Ureter (tissue), 1 donor: ENCODE measurements at places on chromosomes 1 and 21. TPM values are rescaled to one million over a fixed set of nuclear protein-coding genes. Genes with fewer than 3 reads are reported as not detected.

DNA sequence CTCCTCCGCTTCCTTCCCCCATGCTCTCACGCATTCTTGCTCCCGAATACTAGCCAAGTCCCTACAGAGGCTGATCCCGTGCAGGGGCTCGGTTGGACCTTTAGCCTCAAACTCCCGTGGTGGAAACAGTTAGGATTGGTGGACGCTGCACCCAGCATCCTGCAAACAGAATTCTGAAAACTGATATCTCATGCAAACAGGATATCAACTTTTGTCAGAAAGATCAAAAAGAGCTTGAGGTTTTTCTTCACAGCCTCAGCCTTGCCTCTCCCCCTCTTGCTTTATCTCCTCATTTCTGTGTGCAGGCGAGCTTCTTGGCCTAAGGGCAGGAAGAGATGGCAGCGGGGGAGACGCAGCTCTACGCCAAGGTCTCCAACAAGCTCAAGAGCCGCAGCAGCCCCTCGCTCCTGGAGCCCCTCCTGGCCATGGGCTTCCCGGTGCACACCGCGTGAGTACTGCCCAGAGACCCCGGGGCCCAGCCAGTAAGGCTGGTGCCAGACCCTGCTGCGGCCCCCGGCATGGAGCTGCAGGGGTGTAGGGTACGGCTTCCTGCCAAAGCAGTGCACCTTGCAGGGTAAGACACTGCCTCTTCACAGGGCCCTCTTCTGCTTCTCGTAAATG lies at the start of gene UBASH3A:
Gene UBASH3A, plus strand, starts transcription at position 292 of the 621 bp plus-strand sequence. Its CDS starts 44 bp downstream, at position 336.
- no peak for DNase-seq

DNA sequence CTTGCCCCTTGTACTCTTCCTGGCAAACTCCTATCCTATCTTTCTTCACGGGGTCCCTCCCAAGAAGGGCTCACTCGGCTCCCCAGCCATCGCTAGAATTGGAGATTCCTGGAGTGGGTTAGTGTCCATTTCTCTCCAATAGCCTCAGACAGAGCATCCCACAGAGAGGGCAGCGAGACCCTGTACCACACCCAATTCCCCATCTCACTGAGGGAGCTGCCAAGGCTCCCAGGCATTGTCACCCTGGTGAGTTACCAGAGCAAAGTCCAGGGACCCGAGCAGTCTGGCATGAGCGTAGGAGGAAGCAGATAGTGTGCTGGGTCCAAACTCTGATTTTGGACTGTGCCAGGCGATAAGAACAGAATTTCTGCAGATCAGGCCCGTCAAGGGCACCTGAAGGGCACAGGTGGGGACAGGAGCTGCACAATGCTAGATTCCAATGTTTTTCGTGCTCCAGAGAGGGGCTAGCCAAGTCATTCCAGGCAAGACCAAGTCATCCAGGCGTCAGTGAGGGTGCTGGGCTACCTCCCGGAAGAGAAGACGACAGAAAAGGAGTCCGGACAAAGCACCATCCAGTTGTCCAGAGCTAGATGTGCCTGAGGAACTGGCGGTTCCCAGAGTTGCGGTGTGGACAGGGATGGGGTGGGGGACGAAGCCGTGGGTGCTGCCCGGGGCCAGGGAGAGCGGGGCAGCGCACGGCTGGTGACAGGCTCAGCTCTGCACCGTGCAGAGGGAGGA lies 15.3 kb downstream of the AKR7A3 start:
- no peak for DNase-seq

- DNase-seq: no peak
These were observed 60.7 kb upstream of the FMN2 start for GRCh38 chr1:240031009-240031408.

GRCh38 chr21:16569679-16570078 lies 839.9 kb downstream of the USP25 start:
- no peak for DNase-seq

DNA sequence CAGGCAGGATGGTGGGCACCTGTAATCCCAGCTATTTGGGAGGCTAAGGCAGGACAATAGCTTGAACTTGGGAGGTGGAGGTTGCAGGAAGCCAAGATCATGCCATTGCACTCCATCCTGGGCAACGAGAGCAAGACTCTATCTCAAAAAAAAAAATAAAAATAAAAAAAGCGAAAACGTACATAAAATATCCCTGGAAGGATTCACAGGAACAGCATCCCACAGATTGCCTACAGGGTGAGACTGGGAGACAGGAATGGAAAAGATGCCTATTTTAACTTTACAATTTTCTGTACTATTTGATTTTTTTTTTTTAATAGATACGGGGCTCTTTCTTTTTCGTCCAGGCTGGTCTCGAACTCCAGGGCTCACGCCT lies 604 bp upstream of the NBPF3 start:
- DNase-seq: no peak

DNA sequence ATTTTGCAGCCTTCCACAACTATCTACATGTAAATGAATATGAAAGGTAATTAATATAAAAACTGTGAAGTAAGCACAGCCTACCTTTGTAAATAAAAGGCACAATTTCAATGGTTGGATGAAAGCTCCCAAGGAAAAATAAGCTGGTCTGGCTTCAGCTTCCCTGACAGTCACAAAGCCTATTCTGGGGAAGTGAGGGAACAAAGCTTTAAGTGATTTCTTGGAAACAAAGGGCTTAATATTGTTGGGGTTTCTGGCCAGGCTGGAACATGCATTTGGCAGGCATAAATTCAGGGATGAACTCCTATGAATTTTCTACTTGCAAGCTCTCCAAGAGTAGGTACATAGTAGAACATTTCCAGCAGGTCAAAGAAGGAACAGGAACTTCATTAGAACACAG lies 17.3 kb downstream of the BCAS2 start:
- no peak for DNase-seq

DNA sequence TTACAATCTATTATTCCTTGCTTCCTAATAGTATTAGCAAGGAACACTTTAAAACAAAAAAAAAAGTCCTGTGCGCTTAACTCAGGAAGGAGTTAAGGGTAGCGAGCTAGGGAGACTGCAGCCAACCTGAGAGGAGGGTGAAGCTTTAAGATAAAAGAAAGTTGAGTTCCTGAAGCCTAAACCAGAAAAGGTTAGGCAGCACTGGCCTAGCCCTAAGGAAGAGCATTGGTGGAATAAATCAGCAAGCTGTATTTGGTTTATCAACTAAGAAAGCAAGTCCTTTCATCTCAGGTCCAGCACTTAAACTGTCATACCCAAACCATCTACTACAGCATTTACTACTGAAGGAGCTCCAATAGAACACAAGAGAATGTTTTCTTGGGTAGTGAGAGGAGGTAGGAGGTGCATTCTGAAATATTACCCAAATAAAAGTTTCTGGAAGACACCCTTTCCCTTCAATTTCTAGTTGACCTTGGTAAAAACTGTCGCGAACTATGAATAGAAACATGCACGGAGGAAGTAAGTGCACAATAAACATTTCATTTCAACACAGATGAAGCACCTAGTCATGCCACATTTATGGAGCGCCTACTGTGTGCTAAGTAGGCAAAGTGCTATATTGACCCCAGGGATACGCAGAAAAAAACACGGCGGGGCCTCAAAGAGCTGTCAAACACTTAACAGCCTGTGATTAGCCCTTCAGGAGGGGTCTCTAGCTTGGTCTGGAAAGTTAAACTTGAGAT lies 1.3 kb downstream of the GLRX2 start:
- no peak for DNase-seq

- DNase-seq: no peak
These were observed 42.4 kb upstream of the PBX1 start for GRCh38 chr1:164516591-164516990.

DNA sequence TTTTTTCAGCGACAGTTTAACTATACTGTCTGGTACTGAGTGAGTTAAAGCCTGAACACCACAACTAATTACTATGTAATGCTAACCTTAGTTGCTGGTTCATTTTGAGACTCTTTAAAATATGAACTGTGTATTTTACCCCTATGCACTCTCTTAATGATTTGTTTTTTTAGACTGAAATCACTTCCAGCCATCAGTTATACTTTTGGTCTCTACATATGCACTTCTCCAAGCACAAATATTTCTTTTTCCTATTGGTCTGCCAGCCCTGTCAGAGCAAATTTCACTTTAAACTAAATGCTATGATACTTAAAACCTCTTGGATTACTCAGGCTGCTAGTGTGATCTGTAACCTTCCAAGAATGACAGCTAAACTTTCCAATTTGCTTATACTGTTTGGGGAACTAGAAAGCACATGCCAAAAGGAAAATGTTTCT lies 38.1 kb upstream of the SCYL3 start:
- no peak for DNase-seq

DNA sequence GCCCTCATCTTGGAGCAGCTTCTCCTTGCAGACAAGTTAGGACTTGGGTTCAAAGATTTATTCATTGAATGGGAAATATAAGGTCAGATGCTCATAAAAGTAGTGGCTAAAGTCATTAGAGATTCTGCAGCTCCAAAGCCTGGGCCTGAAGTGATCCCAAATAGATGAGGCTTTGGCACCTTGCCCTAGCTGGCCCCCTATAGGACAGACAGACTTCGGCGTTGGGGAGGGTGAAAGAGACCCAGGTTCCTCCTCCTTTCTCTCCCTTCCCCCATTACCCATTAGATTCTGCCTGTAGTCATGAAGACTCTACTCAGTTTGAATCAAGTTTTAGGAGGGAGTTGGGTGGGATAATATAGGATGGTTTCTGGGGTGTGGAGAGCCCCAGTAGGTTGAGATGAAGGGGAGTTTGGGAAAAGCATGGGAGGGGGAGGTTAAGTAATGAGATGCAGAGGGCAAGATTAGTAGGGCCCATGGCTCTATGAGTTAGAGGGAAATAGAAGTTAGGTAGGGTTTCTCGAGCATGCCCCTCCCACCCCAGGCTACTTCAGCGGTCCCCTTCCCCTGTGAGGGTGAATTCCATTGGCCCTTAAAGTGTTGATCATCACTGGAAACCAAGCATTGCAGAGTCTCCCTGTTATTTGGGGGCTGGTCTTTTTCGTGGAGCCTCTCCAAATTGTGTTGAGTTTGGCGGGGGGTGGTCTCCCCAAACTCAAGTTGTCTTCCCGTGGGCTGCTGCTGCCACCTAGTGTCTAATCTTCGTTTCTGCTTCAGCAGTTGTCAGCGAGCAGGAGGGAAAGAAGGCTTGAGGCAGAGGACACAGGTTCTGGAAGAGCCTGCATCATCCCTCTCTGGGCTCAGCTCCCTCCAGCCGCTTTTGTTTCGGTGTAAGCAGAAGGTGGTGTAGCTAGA lies 2.1 kb upstream of the AHDC1 start:
- no peak for DNase-seq

DNA sequence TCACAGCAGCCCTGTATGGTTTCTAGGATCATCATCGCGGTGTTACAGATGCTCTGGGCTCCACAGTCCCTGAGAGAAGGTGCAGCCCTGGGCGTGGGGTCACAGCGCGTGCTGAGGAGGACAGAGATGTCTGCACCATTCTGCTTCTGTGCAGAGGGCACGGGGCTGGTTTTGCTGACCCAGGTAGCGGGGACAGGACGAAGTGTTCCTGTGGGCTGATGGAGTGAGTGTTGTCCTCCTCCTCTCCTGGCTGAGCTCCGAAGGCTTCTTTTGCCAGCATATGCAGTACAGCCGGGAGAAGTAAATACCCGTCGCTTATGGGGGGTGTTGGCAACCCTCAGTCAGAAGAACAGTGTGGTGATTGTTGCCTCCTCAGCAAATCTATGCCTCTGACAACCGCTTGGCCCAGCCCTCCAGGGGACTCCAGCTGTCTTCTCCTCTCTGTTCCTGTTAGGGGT lies 101.5 kb downstream of the DDX20 start:
- no peak for DNase-seq

- DNase-seq: no peak
These were observed 96.5 kb downstream of the NME7 start for GRCh38 chr1:169271098-169271497.

DNA sequence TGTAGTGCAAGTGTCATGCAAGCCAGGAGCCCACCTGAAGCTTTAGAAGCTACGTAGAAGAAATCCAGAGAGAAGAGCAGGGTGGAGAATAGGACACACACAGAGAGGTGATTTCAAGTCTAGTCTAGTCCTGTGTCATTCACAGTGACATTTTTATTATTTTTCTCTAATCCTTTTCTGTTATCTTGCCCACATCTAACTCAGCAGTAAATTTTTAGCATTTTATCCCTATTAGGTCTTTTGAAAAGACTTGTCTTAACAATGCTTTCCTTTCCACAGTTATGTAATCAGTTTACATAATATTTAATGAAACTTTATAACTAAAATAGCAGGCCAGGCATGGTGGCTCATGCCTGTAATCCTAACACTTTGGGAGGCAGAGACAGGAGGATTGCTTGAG lies 198.6 kb downstream of the ADGRL2 start:
- DNase-seq: no peak

DNA sequence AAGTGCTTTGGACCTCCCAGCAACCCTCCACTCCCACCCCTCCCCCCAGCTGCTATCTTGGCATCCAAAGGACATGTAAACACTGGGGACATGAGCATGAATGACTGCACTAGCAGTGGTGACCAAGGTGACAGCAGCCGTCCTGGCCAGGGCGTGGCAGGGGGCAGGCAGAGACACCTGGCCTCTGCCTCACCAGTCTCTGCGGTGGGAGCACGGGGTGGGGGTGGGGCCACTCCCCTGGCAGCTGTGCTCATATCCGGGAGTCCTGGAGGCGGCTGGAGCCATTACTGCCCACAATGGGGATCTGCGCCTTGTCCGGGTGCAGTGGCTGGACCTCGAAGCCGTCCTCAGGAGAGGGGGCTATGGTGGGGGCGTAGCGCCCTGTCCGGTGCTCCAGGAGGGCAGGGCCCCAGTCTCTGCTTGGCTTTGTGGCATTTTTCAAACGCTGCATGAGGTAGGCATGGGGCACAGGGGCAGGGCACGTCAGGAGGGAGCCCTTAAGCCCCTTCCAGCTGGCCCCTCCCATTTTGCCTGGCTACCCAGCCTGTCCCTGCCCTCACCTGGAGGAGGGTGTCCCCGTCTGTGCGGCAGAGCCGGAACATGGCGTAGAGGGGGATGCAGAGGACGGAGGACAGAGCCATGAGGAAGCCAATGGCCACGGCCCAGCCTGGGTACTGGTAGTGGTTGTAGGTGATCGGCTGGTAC lies 6.0 kb downstream of the CCDC24 start:
- DNase-seq: no peak

DNA sequence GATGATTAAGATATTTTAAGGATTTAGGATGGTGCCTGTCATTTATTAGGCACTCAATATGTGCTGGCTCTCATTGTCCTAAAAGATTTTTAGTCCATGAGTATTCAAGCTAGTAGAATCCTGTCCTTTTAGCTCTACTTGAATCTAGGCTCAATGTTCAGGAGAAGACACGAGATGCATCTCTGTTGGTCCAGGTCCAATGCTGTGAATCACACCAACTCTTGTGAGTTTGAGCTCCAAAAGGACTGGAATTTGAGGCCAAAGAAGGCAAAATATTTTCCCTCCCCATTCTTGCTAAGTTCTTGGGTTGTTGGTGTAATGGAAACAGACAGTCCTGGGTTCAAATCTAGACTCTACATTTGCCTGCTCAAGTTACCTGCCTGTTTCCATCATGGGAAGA lies 1.4 kb upstream of the PODN start:
- no peak for DNase-seq

The GJA8 gene
- total RNA-seq: not detected

The DMRTA2 gene
- total RNA-seq: not detected

The DCDC2B gene
- total RNA-seq: not detected

The HJV gene
- total RNA-seq: not detected
